AG08395 (cell line): ENCODE measurements at places on chromosomes 6 and 20.

DNA sequence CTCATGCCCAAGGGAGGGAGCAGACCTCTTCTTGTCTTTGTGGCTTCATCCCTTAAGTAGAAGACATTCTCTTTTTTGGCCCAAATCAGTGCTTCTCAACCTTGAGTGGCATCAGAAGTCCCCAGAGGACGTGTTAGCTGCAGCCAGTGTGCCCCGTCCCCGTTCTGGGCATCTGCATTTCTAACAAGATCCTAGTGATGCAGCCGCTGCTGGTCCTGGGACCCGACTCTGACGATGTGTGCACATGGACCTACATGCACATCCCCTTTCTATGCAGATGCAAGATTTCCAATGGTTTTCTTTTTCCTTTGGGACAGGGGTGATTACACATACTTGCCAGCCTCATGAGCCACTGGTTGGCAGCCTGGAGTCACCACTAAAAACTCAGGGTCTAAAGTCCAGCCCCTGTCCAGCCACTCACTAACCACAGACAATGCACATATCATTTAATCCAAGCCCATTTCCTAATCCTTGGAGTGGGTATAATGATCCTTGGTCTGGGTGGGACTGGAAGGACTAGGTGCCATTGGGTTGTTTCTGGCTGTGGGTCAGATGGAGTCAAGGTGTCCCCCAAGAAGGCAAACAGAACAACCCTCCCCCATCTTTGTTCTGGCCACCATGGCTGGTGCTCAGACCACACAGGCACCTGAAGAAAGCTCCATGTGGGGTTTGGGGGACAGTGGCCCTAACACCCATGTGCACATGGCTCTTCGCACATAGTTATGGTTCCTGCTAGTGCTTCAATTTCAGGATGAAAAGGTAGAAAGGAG is 6.4 kb downstream of the ACSS1 start:
- DNase-seq: no peak

GRCh38 chr6:53178837-53179432 is 30.3 kb upstream of the GCM1 start:
- no peak for DNase-seq

GRCh38 chr6:15096894-15097837 is 148.7 kb upstream of the JARID2 start:
- DNase-seq: no peak

- DNase-seq: no peak
Observed at GRCh38 chr6:20335872-20336271, 65.8 kb upstream of the E2F3 start.
